Lower leg skin (tissue), 4 donors: ENCODE measurements at places on chromosomes 7 and 10.

DNA sequence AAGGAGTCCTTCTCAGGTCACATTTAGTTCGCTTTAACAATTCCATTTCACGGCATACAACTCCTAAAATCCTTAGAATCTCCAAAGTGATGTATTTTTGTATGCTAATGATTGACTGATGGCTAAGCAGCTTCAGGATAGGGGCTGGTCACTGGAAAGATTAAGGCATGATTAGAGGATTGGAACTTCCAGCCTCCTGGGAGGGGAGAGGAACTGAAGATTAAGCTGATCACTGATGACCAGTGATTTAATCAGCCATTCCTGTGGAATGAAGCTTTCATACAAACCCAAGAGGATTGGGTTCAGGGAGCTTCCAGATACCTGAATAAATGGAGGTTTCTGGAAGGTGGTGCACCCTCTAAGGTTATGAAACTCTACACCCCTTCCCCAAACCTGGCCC lies 123.9 kb upstream of the CDK13 start:
- no peak for DNase-seq

DNA sequence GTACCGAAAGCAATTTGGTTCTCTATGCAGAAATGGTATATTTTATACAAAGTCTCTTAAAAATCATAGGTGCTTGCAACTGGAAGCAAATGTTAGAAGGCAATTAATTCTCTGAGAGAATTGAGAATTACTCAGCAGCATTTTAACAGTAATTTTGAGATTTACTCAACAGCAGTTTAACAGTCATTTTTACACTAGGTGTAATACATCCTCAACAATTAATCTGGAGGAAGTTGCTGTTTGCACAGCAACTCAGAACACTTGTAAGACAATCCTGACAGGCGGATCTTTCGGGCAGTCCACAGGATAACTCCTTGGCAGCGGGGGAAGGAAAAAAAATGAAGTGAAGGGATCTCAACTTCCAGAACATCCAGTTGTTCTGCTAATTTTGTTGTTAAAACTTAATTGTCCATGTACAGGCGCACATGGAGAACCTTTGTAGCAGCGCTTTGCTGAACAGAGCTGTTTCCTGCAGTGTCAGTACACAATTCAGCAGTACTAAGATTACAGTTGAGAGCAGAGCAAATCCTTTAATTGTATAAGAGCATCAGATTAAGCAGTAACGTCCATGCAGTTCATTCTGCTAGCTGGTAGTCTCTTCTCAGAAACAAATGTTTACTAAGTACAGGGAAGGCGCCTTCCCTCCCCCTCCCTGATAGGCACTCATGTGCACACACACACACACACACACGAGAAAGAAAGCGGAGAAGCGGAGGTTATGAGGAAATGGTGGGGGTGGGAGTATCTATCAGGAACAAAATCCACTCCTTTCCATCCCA lies 43.8 kb downstream of the ENO4 start:
- no peak for DNase-seq

GRCh38 chr7:125253452-125254190 lies 324.0 kb upstream of the POT1 start:
- no peak for DNase-seq

DNA sequence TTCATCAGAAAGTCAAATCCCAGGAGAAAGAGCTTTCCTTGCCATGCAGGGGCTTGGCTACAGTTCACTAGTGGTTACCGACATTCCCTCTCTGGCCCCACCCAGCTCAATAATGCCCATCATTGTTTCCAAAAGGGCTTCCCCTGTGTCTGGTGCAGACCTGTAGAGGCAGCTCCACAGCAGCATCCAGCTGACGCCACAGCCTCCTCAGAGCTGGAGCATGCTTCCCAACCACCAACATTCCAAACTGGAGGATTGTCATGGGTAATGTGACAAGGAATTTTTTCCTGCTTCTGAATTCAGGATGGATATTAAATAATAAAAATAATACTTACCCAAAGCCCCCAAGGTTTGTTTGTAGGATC lies 77.4 kb downstream of the ZNF365 start:
- DNase-seq, result no peak

DNA sequence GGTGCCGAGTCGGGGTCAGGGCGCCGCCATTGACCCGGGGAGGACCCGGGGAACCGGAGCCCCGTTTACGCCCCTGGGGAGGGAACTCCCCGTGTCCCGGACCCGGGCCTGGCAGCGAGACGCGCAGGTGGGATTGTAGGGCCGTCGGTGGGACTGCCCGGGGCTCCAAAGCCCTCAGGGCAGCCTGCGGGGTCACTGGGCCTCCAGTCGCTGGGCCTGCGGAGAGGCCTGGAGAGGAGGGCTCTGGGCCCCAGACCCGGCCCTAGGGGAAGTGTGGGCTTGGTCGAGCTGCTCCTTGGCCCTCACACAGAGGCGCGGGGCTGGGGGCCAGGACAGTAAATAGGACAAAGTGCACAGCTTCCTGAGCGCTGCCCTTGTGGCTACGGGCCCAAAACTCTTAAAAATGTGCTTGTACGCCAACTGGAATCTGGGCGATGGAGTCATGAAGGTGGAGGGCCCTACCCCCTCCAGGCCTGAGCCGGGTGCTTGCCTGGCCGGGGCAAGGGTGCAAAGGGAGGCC lies 657 bp downstream of the ECHDC3 start:
- peak; percentile 88 for DNase-seq

DNA sequence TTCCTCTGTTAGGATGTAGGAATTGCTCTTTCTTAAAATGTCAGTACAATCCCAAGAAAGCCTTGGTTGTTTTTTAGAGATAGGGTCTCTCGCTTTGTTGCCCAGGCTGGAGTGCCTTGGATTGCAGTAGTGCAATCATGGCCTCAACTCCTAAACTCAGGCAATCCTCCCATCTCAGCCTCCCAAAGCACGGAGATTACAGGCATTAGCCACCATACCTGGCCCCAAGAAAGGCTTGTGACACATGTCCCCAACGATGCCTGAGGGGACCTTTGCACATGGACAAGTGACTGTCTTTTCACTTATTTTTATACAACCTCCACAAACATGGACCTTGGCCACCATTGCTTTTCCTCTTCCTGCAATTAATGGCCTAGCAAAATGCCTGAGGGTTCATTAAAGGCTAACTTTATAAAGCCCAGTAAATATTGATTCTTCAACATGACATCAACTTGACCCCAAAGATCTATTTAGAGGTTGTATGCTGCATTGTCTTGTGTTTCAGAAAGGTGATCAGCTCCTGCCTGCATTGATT lies 10.0 kb upstream of the SPOCK2 start:
- no peak for DNase-seq

DNA sequence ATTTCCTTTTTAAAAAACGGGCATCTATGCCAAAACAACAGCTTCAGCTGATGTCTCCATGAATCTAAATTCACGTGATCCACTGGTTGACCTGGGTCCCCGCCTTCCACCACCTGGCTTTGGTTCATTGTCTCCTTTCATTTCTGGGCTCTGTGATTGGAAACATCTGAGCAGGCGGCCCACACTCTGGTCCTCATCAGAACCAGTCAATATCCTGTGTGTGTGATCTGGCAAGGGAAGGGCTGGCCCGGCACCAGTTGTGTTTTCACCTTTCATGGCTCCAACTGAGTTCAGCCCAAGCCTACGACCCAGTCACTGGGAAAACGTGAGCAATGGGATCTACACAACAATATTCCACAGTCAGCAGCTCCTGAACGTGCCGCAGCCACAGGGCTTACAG lies 46.2 kb downstream of the PARP12 start:
- no peak for DNase-seq

DNA sequence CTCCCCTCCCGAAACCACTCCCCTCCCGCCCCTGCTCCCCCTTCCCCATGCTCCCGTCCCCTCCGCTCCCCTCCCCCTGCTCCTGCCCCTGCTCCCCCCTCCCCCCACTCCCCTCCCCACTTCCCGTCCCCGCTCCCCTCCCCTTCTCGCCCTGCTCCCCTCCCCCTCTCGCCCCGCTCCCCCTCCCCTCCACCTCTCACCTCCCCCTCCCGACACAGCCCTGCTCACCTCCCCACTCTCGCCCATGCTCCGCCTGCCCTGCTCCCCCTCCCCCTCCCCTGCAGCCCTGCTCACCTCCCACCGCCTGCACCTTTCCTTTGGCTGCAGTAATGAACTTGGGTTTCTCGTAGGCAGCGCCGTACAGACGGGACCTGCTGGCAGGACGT lies 49.9 kb upstream of the NKX6-2 start:
- DNase-seq, result no peak

DNA sequence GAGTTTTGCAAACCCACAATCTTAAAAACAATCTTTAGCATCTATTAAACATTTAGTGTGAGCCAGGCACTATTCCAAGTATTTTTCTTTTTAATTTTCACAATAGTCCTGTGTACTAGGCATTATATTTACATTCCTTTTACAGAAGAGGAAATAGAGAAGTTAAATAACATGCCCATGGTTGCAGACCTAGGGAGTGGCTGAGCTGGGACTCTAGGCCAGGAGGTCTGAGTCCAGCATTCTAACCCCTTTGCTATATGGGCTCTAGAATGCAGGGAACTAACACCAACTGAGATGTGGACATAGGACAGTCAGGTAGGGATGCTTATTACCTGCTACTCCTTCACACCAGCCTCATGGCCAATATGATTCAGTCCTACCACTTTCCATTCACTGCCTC lies 243.8 kb downstream of the XPNPEP1 start:
- DNase-seq, result no peak
